Colonic mucosa (tissue), 4 donors: ENCODE measurements at places on chromosomes 5 and 9. TPM values are rescaled to one million over a fixed set of nuclear protein-coding genes. Genes with fewer than 3 reads are reported as not detected.

The SYNPO gene
- total RNA-seq: 32.4 TPM

- no peaks in the 10 kb centered on the region for H3K27me3 ChIP-seq
- H3K4me3 ChIP-seq: no peak overlapping the region
- no peak for DNase-seq
- no peaks in the 10 kb centered on the region for H3K4me1 ChIP-seq
- no peak overlapping the region for H3K27ac ChIP-seq
Measured at GRCh38 chr9:85914108-85914507, 26.8 kb upstream of the NAA35 start.

The TXNDC8 gene
- total RNA-seq: not detected

The SH3TC2 gene
- 0.66 TPM for total RNA-seq

GRCh38 chr5:176530393-176530982 is 6.7 kb downstream of the RNF44 start:
- H3K36me3 ChIP-seq: peaks cover 12% of the 10 kb centered on the region
- H3K4me3 ChIP-seq: no peak overlapping the region
- no peak for DNase-seq
- no peak overlapping the region for H3K27ac ChIP-seq
- peaks cover 22% of the 10 kb centered on the region for H3K4me1 ChIP-seq
- H3K27me3 ChIP-seq: no peaks in the 10 kb centered on the region

- no peaks in the 10 kb centered on the region for H3K27me3 ChIP-seq
- no peaks in the 10 kb centered on the region for H3K4me1 ChIP-seq
- no peak overlapping the region for H3K27ac ChIP-seq
- no peak for DNase-seq
Measured at GRCh38 chr9:25505644-25506043, 172.6 kb downstream of the TUSC1 start.

The UNC5A gene
- total RNA-seq: not detected

- H3K4me1 ChIP-seq: no peaks in the 10 kb centered on the region
- no peak overlapping the region for H3K4me3 ChIP-seq
- H3K36me3 ChIP-seq: no peaks in the 10 kb centered on the region
- no peaks in the 10 kb centered on the region for H3K27me3 ChIP-seq
- no peak for DNase-seq
- no peak overlapping the region for H3K27ac ChIP-seq
Measured at GRCh38 chr5:156361436-156362109, 34.6 kb downstream of the SGCD start.

The ITGA2 gene
- total RNA-seq: 18.3 TPM

- H3K4me3 ChIP-seq: no peak overlapping the region
- no peaks in the 10 kb centered on the region for H3K27me3 ChIP-seq
- H3K36me3 ChIP-seq: no peaks in the 10 kb centered on the region
- no peaks in the 10 kb centered on the region for H3K4me1 ChIP-seq
- H3K27ac ChIP-seq: no peak overlapping the region
Measured at GRCh38 chr9:17063535-17064135, 71.2 kb upstream of the CNTLN start.

GRCh38 chr9:114656301-114656700 is 1.3 kb downstream of the TEX53 start:
- H3K4me3 ChIP-seq: no peak overlapping the region
- no peaks in the 10 kb centered on the region for H3K27me3 ChIP-seq
- H3K36me3 ChIP-seq: no peaks in the 10 kb centered on the region
- H3K4me1 ChIP-seq: no peaks in the 10 kb centered on the region
- no peak for DNase-seq

DNA sequence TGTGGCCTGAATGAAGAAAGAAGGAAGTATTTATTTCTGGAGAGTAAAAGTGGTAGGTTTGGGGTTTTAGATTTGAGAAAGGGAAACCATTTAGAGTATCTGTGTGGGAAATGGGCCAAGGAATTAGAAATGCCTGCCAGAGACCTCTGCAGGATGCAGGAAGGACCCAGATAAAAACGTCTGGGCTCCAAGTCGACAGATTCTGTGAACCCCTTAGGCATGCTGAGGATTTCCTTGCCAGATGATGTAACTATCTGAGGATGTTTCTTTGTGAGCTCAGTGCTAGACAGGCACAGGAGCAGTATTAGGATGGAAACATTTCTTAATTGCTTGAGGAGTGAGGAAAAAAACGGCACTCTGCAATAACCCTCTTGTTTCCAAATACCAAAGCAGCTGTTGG is 251.8 kb upstream of the DMRT1 start:
- no peaks in the 10 kb centered on the region for H3K36me3 ChIP-seq
- no peak for DNase-seq
- no peaks in the 10 kb centered on the region for H3K4me1 ChIP-seq
- H3K4me3 ChIP-seq: no peak overlapping the region
- H3K27ac ChIP-seq: no peak overlapping the region
- H3K27me3 ChIP-seq: no peaks in the 10 kb centered on the region

GRCh38 chr5:157533011-157533481 is 42.5 kb downstream of the ADAM19 start:
- H3K27ac ChIP-seq: no peak overlapping the region
- H3K4me1 ChIP-seq: no peaks in the 10 kb centered on the region
- H3K4me3 ChIP-seq: no peak overlapping the region
- H3K36me3 ChIP-seq: no peaks in the 10 kb centered on the region
- no peaks in the 10 kb centered on the region for H3K27me3 ChIP-seq

GRCh38 chr9:121651008-121651294 is 483 bp upstream of the DAB2IP start:
- H3K4me1 ChIP-seq: peaks cover 14% of the 10 kb centered on the region
- peak overlapping the region; percentile 60 for H3K4me3 ChIP-seq
- H3K27ac ChIP-seq: peak overlapping the region; percentile 90
- no peaks in the 10 kb centered on the region for H3K27me3 ChIP-seq
- no peaks in the 10 kb centered on the region for H3K36me3 ChIP-seq

The SIL1 gene
- 31.6 TPM for total RNA-seq

- no peaks in the 10 kb centered on the region for H3K36me3 ChIP-seq
- H3K27me3 ChIP-seq: no peaks in the 10 kb centered on the region
- no peak overlapping the region for H3K27ac ChIP-seq
- no peak for DNase-seq
- H3K4me1 ChIP-seq: no peaks in the 10 kb centered on the region
- no peak overlapping the region for H3K4me3 ChIP-seq
Measured at GRCh38 chr5:133164759-133165158, 112.9 kb downstream of the HSPA4 start.

The AK8 gene
- 0.16 TPM for total RNA-seq

The FOXE1 gene
- total RNA-seq: not detected

DNA sequence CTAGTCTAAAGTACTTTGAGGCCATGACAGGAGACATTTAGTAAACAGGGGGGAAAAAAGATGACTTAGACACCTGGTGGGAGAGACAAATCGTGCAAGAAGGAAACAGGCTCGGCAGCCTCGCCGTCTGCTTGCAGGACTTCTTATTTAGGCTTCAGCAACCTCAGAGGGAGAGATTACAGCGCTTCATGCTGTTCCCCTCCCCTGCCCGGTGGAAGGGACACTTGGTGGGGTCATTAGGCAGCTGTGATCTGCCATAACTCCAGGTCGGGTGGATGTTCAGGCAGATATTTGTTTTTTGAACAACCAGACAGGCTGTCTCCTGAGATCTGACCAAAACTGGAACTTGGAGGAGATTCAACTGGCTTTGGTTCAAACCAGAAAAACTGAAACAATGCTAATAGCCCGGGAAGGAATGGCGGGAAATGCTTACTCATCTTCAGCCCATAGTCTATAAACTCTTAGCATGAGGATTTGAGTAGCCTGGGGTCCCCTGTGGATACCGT is 38.1 kb upstream of the CD180 start:
- H3K4me1 ChIP-seq: peaks cover 4% of the 10 kb centered on the region
- no peak overlapping the region for H3K27ac ChIP-seq
- no peak overlapping the region for H3K4me3 ChIP-seq
- no peaks in the 10 kb centered on the region for H3K36me3 ChIP-seq

GRCh38 chr9:14214693-14215092 is 99.2 kb downstream of the NFIB start:
- DNase-seq: no peak
- H3K27ac ChIP-seq: no peak overlapping the region
- no peaks in the 10 kb centered on the region for H3K27me3 ChIP-seq
- no peaks in the 10 kb centered on the region for H3K4me1 ChIP-seq

GRCh38 chr5:88879724-88880123 is 3.3 kb downstream of the MEF2C start:
- no peak for DNase-seq

DNA sequence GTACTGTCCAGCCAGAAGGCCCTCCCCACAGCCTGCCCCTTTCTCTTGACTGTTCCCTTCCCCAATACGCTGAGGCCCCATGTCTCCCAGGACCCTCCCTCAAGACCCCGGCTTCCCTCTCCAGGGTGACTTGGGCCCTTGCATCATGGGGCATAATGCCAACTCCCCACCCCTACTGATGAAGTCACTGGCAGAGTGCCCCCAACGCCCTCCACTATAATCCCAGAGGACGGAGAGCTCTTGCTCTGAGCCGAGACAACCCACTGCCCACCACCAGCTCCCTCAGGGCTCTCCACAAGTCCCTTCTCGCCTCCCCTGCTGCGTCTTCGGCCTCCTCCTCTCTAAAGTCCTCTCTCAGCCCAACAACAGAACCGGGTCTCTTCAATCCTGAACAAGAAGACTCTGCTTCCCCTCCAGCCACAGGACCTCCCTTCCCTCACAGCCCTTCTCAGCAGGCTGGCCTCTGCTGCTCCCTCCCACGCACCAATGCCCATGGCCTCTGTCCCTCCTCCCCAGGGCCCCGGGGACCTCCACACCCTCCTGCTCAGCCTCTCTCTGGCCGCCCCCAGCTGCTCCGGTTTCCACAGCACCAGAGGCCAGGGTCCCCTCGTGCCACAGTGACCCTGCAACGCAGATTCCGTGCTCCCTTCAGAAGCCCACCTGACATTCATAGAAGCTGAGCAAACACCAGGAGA is 47.6 kb downstream of the ADAMTS2 start:
- no peaks in the 10 kb centered on the region for H3K4me1 ChIP-seq
- no peak overlapping the region for H3K27ac ChIP-seq
- no peaks in the 10 kb centered on the region for H3K36me3 ChIP-seq
- DNase-seq: no peak
- no peak overlapping the region for H3K4me3 ChIP-seq
- no peaks in the 10 kb centered on the region for H3K27me3 ChIP-seq

DNA sequence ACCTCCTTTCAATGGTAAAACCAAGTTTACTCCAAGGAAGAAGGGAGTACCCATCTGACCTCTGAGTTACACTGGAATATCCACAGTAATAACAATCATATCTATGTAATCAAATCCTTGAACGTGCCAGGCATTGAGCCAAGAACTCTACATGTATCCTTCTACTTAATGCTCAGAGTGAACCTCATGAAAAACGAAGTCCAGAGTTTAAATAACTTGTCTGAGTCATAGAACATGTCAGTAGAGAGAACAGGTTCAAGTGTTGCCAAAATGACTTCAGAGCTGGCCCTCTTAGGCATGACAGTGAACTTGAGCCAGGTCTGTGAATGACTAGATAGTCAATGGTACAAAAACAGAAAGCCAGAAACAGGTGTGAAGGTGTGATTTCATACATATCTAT is 164.1 kb upstream of the ZNF618 start:
- no peaks in the 10 kb centered on the region for H3K36me3 ChIP-seq
- H3K27me3 ChIP-seq: no peaks in the 10 kb centered on the region
- H3K4me1 ChIP-seq: no peaks in the 10 kb centered on the region
- no peak overlapping the region for H3K4me3 ChIP-seq
- H3K27ac ChIP-seq: no peak overlapping the region

DNA sequence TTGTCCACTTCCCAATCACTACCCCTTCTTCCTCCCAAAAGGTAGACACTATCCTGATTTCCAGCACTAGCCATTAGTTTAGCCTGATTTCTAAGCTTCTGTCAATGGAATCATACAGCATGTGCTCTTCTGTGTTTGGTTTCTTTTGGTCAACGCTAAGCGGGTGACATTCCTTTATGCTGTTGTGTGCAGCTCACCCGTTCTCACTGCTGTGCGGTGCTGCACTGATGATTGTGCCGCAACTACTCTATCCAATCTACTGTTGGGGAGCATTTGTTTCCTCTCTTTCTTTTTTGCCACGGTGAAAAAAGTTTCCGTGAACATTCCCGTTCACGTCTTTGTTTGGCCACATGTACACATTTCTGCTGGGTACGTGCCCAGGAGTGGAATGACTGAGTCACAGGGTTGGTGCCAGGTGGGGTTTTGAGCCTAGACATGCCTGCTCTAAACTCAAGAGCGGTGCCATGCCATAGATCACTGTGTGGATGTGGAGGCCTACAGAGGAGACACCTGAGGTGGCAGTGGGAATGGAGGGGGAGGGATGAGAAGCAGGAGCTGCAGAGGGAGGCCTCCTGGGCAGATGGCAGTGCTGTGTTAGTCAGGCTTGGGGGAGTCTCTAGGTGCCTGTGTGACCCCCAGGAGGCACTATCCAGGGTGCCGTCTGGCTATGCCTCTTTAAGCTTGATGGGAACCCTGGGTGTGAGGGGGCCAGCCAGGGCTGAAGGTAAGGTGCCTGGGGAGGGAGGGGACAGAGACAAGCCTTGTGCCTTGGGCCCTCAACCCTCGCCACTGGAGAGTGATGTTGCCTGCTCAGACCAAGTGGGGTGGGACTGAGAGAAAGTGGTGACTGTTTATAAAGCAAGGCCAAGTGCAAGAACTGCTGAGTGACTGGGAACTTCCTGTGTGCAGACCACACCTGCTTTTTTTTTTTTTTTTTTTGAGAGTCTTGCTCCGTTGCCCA is 11.4 kb upstream of the ANKRD33B start:
- H3K36me3 ChIP-seq: no peaks in the 10 kb centered on the region
- DNase-seq: no peak
- no peak overlapping the region for H3K27ac ChIP-seq
- no peak overlapping the region for H3K4me3 ChIP-seq
- no peaks in the 10 kb centered on the region for H3K4me1 ChIP-seq
- no peaks in the 10 kb centered on the region for H3K27me3 ChIP-seq

The ANKRD34B gene
- total RNA-seq: not detected

The TLR4 gene
- total RNA-seq: 7.5 TPM

GRCh38 chr9:126721564-126721981 is 83.3 kb upstream of the ZBTB43 start:
- H3K27ac ChIP-seq: no peak overlapping the region
- H3K4me3 ChIP-seq: no peak overlapping the region
- DNase-seq: no peak
- H3K36me3 ChIP-seq: no peaks in the 10 kb centered on the region

The BRINP1 gene
- total RNA-seq: 0.13 TPM

The SPINK1 gene
- 623 TPM for total RNA-seq

The RNF180 gene
- total RNA-seq: 2.7 TPM

DNA sequence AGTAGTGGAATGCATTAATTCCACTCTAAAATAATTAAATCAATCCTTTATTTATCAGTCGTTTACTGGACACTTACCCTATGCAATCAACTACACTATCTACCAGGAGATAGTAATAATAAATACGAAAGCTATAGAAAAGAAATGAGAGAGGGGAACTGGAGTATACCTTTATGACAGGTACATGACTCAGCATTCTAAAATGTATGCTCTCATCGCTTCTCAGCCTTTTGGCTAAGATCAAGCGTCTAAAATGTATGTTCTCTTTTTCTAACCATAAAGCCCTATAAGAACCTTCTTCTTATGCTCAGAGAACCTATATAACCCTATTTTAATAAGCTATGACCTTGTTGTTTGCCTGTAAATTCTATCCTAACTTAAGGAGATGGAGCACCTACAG is 753.9 kb upstream of the DMAC1 start:
- H3K4me3 ChIP-seq: no peak overlapping the region
- no peak for DNase-seq
- no peaks in the 10 kb centered on the region for H3K4me1 ChIP-seq
- no peaks in the 10 kb centered on the region for H3K27me3 ChIP-seq
- H3K27ac ChIP-seq: no peak overlapping the region
- no peaks in the 10 kb centered on the region for H3K36me3 ChIP-seq

GRCh38 chr5:50535393-50535792 is 94.3 kb upstream of the EMB start:
- no peaks in the 10 kb centered on the region for H3K4me1 ChIP-seq
- no peak overlapping the region for H3K27ac ChIP-seq
- DNase-seq: no peak
- H3K27me3 ChIP-seq: no peaks in the 10 kb centered on the region
- H3K36me3 ChIP-seq: no peaks in the 10 kb centered on the region

The FOXD4L5 gene
- total RNA-seq: 0.08 TPM
